ENCODE measurements at places on chromosomes 12 and 14.
A peak's percentile ranks its signal among the peaks of the same experiment; 100 is the strongest.

- peak; percentile 79 for DNase-seq
Measured at GRCh38 chr12:100375038-100375735, 18.3 kb downstream of the SLC17A8 start.

- no peak for DNase-seq
Measured at GRCh38 chr12:62537551-62537950, 70.9 kb downstream of the MON2 start.

- no peak for DNase-seq
Measured at GRCh38 chr12:58252914-58253313, 311.5 kb downstream of the ATP23 start.

- no peak for DNase-seq
Measured at GRCh38 chr12:122042910-122043309, 21.2 kb downstream of the BCL7A start.

DNA sequence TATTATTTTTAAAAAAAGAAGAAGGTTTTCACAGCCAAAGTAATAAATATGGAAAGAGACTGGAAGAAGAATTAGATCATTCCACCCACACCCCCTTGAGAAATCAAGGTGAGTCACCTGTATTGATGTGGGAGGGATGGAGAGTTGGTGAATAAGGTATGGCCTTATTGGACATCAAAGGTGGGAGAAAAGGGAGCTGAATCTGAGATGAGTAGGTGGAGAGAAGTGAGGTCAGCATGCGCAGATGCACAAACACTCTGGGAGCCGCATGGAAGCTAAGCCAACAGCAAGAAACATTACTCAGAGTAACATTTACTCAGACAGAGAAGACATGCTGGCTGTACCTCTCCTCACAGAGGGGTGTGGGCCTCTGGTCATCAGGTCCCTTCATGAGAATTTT lies 113.1 kb upstream of the FOXG1 start:
- no peak for DNase-seq

GRCh38 chr12:89349814-89350213 lies 2.5 kb downstream of the DUSP6 start:
- DNase-seq = no peak

GRCh38 chr12:76318773-76319594 lies 29.2 kb downstream of the BBS10 start:
- DNase-seq = no peak
